ENCODE measurements at places on chromosomes 16 and 17.

DNA sequence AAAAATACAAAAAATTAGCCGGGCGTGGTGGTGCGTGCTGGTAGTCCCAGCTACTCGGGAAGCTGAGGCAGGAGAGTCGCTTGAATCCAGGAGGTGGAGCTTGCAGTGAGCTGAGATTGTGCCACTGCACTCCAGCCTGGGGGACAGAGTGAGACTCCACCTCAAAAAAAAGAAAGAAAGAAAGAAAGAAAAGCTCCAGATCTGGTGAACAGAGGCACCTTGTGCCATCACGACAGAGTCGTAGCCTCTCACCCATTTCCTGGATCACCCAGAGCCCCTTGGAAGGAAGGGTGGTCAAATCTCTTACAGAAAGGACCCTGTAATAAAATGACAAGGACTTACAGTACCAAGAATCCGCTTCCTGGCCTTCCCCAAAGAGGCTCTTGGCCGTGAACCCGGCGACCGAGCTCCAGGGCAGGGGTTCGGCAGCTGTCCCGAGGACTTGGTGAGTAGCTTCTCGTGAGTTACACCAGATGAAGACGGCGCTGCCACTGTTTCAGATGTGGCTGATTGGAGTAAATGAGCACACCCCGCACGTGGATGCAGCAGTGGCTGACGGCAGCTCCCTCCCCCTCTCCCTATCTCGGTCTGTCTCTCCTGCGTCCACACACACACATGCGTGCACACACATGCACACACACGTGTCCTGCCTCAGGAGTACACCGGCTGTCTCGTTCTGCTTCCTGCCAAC, 13.5 kb downstream of the LGALS3BP start:
- DNase-seq, result no peak

DNA sequence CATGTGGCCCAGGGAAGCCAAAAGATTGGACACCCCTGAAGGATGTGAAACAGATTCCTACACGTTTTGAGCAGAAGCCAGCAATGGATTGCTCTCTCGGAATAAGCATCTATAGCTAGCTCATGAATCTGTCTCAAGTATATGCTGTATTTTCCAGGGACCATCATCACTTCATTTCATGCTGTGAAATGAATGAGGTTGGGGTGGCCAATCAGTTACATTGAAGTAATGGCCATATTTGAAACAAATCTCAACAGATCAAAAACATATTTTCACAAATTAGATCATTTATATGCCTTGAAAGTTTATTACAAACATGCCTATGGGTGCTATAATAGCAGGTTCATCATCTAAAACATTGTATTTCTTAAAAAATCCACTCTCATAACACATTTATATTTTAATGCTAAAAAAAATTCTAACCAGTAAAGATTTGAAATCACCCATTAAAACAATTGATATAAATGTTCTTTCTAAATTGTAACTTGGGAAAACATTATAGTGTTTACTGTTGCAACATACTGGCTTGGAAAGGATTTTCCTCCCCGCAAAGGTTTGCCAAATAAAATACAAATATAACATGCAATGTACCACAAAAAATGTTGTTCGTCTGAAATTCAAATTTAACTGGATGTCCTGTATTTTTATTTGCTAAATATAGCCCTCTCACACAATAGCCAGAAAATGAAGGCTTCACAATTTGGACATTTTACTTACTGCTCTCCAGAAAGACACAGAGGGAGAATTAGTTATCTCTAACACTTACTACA, 743.6 kb downstream of the KCNJ2 start:
- no peak for DNase-seq

DNA sequence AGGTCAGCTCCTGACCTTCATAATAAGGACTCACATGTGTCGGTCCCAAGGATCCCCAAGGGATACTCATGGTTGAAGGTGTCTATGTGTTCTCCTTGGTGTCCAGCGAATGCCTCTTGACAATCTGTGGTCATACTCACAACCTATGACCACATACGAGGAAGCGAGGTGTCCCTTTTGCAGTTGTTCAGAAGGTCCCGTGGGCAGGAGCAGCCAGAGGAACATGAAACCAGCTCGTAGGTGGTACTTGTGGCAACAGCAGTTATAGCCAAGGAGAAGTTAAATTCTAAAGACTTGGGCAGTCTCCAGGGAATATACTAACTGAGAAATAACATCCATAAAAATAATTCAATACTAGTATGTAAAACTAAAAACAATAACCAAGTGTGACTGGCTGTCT, 685.3 kb downstream of the WWOX start:
- DNase-seq, result no peak

DNA sequence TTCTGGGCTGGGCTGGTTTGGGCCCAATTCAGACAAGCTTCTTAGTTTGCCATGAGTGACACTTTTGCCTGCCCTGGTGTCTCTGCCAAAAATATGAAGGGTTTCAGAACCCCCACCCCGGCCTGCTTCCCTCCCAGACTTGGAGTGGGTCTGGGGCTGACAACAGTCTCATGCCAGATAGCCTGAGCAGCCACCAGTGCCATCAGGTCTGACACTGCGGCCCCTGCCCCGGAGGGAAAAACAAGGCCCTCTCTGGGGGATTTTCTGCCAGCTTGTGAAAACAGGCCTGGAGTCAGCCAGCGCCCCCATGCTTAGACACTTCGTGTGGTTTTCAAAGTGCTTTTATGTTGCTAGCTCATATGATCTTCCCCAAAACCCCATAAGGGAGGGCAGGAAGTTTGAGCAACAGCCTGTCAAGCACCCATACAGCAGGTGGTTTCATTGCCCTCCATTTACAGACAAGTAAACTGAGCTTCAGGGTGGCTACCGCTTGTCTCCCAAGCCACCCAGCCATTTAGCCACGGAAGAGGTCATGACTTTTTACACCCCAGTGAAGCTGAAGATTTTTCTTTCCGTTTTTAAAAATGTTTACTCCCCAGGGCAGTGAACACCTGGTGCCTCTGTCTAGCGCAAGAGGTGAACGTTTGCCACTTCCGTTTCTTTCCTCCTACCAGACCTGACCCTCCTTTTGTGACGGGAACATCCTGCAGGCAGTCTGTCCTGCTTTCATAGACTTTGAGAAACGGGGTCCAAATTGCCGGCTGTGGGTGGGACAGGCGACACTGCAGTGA, 300.6 kb downstream of the SEC14L1 start:
- peak; percentile 88 for DNase-seq

DNA sequence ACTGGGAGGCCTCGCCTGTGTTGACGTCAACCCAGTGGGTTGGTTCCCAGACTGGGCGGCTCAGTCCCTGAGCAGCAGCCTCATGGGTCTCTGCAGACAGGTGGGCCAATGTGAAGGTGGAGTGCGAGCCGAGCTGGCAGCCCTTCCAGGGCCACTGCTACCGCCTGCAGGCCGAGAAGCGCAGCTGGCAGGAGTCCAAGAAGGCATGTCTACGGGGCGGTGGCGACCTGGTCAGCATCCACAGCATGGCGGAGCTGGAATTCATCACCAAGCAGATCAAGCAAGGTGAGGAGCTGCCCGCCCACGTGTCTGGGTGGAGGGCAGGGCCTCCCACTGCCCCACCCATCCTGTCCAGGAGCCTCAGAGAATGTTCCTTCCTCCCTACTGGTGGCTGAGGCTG, 44.1 kb downstream of the MRC2 start:
- peak; percentile 91 for DNase-seq

DNA sequence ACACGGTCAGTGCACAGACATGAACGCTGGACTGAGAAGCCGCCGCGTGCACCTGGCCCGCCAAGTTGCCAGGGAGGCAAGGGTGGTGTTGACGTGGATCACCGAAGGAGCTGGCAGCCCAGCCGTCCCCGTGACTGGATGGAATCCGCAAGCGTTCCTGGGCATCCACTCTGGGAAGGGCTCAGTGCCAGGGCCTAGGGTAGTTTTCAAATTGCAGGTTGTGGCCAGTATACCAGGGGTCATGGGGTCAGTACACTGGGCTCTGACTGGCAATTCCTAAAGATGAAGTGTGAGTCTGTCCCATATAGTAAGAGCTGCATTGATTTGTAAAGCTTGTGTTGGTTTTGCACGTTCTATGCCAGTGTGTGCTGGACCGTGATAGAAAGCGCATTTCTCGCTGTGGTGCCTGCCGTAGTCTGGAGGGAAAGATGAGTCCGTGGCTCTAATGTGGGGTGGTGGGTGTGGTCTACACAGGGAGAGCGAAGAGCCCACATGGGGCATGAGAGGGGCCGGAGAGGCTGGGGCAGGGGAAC, 21.1 kb upstream of the METRNL start:
- DNase-seq, result no peak
